Activated CD4-positive, CD25-positive, alpha-beta regulatory T cell treated with anti-CD3 and anti-CD28 coated beads, Interleukin-2, amount 50 U/mL, for 16 hours (primary cell): ENCODE measurements at places on chromosomes 1 and 21.

DNA sequence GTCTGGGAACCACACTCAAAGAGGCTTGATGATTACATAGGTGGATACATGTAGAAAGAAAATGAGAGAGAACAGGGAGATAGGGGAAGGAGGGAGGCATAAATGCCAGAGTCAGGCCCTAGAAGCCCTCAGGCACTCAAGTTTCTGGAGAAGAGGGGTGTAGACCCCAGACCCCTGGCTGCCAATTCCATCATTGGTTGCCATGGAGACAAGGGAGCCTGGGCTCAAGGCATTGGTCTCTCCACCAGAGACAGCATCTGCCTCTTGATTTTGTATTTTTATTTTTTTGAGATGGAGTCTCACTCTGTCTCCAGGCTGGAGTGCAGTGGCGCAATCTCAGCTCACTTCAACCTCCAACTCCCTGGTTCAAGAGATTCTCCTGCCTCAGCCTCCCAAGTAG lies 114.3 kb upstream of the GRIK3 start:
- DNase-seq: no peak

- no peak for DNase-seq
These were observed 4.7 kb downstream of the UROD start for GRCh38 chr1:45016767-45017166.

DNA sequence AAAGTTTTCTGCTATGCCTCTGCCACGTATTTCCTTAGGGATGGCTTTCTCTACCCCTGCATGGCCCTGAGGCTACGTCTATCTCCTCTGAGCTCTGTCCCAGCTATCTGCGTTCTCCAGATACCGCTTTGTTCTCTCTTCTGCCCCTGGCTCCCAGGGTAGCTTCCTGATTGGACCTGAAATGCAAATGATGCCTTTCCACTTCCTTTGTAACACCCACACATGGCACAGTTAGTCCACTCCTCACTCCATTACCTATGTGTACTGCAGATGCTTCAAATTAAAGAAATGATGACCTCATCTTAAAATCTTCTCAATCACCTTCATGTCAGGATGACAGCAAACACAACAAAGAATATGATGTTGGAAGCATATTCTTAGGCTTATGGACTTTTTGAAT lies 138.6 kb upstream of the POGK start:
- no peak for DNase-seq

- no peak for DNase-seq
These were observed 4.8 kb upstream of the DSCAM start for GRCh38 chr21:40851749-40852148.

GRCh38 chr1:165376041-165376810 lies 19.7 kb upstream of the LMX1A start:
- no peak for DNase-seq

GRCh38 chr1:232751393-232752140 lies 53.6 kb upstream of the MAP10 start:
- no peak for DNase-seq

DNA sequence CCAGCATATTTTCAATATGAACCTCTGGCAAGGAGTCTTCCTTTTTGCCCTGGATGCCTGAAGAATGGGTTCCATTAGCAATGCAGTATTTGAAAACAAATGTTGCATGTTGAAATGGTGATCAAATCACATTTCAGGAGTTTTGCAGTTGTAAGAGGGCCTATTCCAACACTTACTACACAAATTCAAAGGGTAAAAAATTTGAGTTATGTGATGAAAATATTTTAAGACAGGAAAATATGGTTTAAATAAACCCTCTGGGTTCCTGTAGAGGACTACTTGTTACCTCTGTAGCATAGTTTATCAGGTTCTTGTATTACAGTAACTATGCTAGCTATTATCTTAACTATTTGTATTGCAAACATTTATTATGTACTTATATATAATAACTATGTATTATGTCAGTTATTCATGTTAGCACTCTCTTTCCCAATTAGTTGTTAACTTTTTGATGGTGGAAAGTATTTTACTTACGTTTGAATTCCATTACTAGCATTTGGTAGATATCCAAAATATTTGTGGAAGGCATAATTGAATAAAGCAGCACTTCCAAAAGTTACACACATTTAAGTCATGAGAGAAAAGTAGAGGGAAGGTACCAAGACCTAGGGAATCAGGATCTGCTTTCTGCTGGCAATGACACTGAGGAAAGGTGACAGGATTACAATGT lies 312.9 kb downstream of the GRIK1 start:
- DNase-seq: no peak

- DNase-seq: no peak
These were observed 9.4 kb downstream of the DNTTIP2 start for GRCh38 chr1:93869653-93870052.

GRCh38 chr1:214472364-214472763 lies 79.0 kb downstream of the PTPN14 start:
- DNase-seq: no peak

GRCh38 chr1:167420510-167420909 lies 97.8 kb downstream of the CD247 start:
- no peak for DNase-seq

GRCh38 chr1:244325056-244325758 lies 126.5 kb downstream of the ADSS2 start:
- no peak for DNase-seq

GRCh38 chr1:234533975-234534876 lies 55.2 kb upstream of the TARBP1 start:
- DNase-seq: no peak

DNA sequence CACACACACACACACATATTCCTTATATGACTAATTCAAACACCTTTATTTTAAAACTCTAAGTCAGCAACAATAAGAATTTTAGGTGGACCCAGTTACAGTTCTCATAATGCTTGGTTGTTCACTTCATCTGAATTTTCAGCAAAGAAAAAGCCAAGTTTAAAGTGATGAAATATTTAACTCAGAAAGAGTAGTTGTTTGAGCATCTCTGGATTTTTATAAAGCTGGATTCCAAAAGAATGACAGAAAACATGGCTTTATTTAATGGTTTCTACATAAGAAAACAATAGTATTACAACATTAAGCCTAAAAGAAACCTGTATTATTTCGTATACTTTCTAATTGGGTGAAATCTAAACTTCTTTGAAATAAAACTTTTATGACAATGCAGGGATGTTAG lies 54.2 kb upstream of the ADAMTS5 start:
- no peak for DNase-seq
